Erythroblast (primary cell): ENCODE measurements at places on chromosomes 16 and 17.

DNA sequence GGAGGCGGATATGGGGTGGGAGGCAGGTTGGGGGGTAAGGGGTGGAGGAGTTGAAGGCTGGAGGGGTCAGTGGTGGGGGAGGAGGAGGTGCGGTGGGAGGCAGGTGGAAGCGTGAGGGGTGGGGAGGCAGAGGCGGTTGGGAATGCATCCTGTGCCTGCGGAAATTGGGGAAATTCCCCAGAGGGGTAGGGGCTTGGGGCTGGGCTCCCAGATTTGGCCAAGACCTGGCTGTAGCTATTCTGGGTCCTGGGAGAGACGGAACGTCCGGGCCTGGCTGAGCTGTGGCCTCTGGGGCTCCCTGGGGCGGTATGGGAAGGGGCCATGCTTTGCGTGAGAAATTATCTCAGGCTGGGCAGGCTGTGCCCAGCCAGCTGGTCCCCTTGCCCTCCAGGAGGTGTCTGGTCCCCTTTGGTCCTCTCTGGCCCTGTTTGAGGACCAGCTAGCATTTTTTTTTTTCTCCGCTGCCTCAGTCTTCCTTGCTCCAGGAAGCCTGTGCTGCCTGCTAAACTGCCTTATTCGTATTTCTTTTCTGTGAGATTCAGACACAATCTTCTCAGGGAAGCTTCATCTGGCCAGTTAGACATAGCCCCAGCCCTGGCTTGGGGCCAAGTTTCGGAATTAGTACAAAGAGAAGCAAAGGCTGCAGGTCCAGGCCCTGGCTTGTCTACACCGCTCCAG is 7.3 kb upstream of the TRPV2 start:
- DNase-seq, result peak; percentile 56

- DNase-seq, result no peak
Measured at GRCh38 chr17:6605142-6605541, 35.4 kb downstream of the KIAA0753 start.

DNA sequence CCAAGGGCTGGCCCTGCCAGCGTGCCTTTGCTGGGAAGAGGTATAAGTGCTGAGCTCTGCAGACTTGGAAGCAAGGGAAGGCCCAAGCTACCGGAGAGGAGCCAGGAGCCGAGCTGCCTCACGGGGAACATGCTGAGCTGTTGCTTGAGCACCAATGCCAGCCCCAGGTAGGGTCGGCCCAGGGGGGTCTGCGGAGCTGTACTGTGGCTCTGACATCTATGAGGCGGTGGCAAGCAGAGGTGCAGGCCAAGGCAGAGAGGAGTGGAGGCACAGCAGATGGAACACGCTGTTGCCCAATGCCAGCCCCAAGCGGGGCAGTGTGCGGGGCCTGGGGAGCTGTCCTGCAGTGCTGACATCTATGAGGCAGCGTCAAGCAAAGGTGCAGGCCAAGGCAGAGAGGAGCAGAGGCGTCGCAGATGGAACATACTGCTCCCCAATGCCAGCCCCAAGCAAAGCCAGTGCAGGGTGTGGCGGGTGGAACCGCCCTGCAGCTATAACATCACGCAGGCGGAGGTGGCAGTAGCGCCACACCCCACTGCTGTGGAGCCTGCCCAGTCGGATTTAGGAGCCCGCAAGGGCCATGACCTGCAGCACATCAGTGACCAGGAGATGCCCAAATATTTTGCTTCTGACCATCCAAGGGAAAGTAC is 10.0 kb downstream of the GGA2 start:
- DNase-seq, result peak; percentile 61

DNA sequence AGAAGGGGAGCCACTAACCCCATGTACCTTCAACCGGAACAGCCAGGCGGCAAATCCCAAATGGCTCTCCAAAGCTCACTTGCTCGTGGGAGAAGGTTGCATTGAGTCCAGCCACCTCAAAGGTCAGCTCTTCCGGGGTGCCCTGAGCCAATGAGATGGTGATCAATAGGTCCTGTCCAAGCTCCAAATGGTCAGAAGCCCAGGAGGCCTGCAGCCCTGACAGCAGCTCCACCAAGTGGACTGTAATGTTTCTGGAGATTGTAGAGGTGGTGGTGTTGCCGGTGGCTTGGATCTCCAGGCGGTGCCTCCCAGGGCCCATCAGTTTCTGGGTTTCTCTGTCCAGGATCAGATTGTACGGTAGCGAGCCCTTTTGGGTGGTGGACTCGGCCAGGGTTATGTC is 39.9 kb upstream of the BCO1 start:
- no peak for DNase-seq

- DNase-seq, result no peak
Measured at GRCh38 chr16:49464093-49464492, 90.5 kb downstream of the C16orf78 start.

DNA sequence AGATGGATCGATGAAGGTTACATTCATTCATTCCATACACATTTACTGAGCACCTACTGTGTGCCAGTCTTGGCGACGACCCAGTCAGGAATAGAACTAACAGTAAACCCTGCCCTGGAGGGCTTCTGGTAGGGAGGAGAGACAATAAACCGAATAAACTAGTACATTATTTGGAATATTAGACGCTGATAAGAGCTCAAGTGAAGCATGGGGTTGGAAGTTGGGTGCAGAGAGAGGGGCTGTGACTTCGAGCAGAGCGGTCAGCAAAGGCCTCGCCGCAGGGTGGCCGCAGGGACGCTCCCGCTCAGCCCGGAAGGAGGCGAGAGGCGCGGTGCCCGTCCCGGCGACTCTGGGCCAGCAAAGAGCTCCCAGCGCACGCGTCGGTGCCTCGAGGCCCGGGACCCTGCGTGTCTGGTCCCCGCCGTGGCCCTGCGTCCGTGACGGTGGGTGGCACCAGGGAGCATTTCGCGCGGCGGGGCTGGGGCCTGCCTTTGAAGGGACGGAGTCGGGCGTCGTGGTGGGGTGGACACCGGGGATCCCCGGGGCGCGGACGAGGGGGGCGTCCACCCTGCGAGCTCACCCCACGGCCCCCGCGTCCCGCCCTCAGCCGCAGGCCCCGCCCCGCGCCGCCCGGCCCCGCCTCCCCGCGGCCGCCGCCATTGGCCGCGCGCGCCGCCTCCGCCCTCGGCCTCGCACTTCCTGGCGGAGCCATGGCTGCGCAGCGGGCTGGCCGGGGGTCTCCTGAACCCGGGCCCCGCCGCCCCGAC is at the start of gene KLHL36:
KLHL36 (plus strand) TSS at position 684 of the 767 bp plus-strand sequence. CDS start 2,357 bp downstream, outside the sequence.
- peak; percentile 63 for DNase-seq

DNA sequence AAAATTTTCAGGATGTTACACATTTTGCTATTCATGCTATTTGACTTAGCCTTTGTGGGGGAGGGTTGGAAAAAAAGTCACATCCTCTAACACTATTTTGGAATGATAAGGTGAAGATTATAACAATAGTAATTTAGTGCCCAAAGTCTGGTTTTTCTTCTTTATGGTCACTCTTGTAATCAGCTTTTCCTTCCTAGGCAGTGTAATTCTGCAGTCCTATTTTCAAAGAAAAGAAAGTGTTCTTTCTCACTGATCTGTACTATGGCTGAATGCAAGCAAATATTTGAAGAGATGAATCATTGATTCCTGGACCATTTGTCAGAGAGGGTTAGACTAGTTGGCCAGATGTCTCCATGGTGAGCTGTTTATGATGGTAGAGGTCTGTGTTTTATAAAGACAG is 8.4 kb downstream of the RSPRY1 start:
- no peak for DNase-seq

DNA sequence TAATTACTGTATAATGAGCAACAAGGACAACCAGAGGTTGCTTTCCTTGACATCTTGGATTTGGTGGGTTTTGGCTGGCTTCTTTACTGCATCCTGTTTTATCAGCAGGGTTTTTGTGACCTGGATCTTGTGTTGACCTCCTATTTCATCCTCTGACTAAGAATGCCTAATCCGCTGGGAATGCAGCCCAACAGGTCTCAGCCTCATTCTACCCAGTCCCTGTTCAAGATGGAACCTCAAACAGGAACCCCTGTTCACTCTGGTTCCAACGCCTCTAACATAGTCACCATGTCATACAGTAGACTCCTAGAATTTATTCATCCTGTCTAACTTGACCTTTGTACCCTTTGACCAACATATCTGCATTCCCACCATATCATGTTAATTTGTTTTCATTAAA is 183.8 kb upstream of the SOX9 start:
- no peak for DNase-seq

DNA sequence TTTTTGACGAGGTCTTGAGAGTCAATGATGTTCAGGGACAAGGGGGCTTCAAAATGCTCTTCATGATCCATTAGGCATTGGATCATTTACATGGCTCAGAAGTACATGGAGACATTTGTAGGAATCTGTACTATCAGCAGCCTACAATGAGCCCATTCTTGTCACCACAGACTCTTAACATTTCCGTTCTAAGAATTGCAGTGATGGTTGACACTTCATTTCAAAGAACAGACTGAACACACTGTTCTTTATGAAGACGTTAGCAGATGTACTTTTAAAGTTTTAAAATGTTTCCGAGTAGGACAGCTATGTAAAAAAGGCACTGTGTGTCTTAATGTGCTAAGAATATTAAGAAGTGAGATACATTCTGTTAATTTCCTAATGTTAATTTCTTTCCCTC is 97.3 kb upstream of the GOT2 start:
- no peak for DNase-seq

GRCh38 chr17:12231355-12231682 is 210.6 kb downstream of the MAP2K4 start:
- DNase-seq, result no peak

GRCh38 chr16:15980329-15980728 is 30.9 kb downstream of the ABCC1 start:
- no peak for DNase-seq

GRCh38 chr16:21614896-21615295 is 15.5 kb downstream of the METTL9 start:
- DNase-seq, result no peak

DNA sequence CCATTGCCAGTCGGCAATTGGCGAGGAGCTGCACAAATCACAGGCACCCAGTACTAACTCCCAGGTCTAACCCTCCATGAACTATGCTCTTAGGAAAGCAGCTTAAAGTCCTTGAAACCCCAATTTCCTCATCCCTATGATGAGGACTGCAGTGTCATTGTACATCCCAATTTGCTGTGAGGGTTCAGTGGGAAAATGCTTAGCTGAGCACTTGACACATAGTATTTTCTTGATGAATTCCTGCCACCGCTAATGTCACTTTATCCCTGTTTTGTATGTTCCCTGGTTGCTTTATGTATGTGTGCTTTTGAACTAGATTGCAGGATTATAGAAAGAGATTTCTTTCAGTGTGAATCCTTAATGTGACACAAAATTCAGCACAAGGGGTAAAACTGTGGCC is 161.5 kb upstream of the RBFOX1 start:
- DNase-seq, result no peak

- DNase-seq, result no peak
Measured at GRCh38 chr16:2063861-2064260, 16.1 kb downstream of the TSC2 start.

- DNase-seq, result no peak
Measured at GRCh38 chr17:7803981-7804380, 30.0 kb upstream of the KDM6B start.

DNA sequence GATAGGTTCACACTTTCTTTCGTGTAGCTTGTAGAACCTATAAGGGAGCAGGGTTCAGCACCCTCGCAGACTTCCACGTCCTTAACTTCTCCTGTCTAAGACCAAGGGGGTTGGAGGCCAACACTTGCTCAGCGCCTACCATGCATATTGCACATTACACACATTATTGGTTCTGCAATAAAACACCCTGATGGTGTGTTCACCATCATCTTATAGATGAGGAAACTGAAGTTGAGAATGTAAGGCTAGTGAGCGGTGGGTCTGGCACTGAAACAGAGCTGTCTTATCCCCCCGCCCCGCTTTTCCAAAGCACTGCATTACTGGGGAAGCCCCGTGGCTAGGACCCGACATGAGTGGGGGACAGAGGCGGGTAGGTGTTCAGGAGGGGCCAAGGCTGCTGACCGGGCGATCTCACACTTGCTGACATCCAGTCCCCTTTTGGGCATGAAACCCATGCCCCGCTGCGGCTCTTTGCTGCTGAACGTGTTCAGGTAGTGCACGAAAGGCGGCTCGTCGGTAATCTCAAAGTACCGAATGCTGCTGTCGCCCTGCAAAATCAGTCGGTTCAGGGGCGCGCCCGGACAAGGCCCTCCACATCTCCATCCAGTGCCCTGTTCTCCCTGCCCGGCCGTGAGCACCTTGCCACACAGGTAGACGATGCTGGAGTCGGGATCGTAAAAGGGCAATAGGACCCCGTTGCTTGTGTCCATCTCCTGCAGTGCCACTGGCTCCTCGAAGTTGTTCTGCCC is 6.2 kb downstream of the CORO6 start:
- DNase-seq, result no peak

- no peak for DNase-seq
Measured at GRCh38 chr17:20920095-20920814, 122.6 kb downstream of the USP22 start.

GRCh38 chr17:36544044-36544306 is 744 bp upstream of the GGNBP2 start:
- DNase-seq, result peak; percentile 81

DNA sequence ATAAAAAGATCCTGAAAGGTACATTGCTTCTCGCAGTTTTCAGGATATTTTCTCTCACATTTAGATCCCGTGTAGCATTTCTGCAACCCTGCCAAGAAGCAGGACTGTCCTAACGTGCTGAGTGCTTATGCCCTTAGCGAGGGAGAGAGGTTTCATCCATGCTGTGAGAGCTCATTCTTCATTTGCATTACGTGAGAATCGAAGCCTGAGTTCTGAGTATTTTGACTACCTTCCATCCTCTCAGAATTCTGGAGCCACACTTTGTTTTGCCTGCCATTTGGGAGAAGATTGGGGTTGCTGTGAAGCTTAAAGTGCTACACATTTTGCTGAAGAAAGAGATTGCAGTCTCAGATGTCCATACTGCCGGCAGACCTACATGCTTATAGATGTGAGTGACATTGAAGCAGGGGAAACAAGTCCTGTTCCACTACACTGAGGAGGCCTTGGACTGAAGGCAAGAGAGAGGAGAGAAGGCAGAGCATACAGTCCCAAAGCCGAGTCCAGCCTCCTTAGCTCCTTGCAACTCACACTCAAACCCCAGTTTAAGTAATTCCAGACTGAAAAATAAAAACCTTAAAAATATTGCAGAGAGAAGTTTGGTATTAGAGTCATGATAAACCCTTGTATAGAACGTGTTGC is 183.0 kb downstream of the PRKCA start:
- no peak for DNase-seq

DNA sequence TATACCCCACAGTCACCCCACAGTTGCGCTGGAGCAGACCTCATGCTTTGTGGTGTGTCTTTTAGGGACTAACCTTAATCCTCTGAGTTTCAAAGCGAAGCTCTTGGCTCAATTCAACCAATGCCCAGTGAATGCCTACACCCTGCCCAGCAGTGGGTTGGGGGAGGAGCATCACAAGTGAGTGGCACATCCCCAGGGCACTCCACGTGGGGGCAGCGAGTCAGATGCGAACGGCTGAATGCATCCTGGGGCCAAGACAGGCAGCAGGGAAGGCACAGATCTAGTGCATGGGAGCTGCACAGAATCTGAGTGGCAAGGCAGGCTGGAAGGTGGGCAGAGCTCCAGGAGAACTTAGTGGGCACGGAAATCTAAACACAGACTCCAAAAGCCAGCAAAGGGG is 39.2 kb downstream of the IFT140 start:
- no peak for DNase-seq
